ENCODE measurements at places on chromosomes 2 and 18. TPM values are rescaled to one million over a fixed set of nuclear protein-coding genes. Genes with fewer than 3 reads are reported as not detected.

The PDCD1 gene
- total RNA-seq: 0.30 TPM

The AQP4 gene
- 2.8 TPM for total RNA-seq

The PRKCE gene
- total RNA-seq: 3.8 TPM

DNA sequence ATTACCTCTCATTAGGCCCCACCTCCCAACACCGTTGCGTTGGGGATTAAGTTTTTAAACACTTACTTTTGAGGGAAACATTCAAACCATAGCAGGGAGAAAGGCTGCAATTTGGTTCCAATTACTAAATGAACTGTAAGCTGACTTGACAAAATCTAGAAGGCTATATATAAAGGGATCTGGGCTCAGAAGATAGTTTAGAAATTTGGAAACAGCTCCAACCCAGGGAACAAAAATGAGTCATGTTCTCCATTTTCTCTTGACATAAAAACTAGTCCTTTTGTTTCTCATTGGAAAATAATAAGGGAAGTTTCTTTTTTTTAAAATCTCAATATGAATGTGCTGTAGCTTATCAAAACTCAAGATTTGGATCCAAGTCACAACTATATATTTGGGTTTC is 17.5 kb downstream of the MOGAT1 start:
- no peaks in the 10 kb centered on the region for H3K27me3 ChIP-seq
- H3K4me1 ChIP-seq: no peaks in the 10 kb centered on the region

The IL37 gene
- total RNA-seq: not detected

DNA sequence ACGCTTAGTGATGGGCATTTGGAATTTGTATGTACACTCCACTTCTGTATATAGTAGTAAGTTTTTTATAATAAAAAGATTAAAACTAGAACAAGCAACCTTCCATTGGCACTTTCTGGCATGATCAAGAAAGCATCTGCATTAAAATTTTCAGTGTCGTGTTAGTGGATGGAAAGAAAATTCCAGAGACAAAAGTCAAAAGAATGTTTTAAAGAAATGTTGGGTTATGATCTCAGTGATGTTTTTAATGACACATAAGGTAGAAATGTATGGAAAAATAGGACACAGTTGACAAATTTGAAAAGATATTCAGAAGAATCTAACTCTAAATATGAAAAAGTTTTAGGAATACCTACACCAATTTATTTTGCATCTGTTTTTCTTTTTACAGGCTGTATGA is 126.1 kb upstream of the FAM117B start:
- DNase-seq: no peak
- H3K4me3 ChIP-seq: no peak overlapping the region
- peaks cover 12% of the 10 kb centered on the region for H3K36me3 ChIP-seq
- H3K4me1 ChIP-seq: no peaks in the 10 kb centered on the region
- no peak overlapping the region for H3K27ac ChIP-seq

DNA sequence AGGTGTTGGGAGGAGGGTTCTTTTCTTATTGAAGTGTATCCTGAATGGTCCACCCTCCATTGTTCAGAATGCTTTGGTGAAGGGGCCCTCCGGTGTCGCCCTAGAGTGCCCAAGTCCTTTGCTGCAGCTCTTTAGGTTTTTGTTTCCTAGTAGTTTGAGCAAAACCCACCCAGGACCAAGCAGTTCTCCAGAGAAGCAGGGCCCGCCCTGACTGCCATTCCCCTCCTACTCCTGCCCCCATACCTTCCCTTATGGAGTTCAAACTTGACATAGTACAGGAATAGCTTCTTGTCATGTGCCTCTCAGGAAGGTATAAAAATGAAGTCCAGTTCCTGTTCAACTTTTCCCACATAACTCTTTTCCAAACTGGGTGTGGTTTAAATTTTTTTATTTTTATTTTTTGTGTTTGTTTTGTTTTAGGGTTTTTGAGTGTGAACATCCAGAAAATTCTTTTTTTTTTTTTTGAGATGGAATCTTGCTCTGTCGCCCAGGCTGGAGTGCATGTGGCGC is 5.6 kb downstream of the MERTK start:
- no peak overlapping the region for H3K4me3 ChIP-seq
- H3K4me1 ChIP-seq: peaks cover 60% of the 10 kb centered on the region
- peaks cover 19% of the 10 kb centered on the region for H3K27me3 ChIP-seq
- DNase-seq: no peak
- H3K36me3 ChIP-seq: no peaks in the 10 kb centered on the region
- no peak overlapping the region for H3K27ac ChIP-seq

- peaks cover 22% of the 10 kb centered on the region for H3K36me3 ChIP-seq
- H3K4me3 ChIP-seq: no peak overlapping the region
- peaks cover 86% of the 10 kb centered on the region for H3K4me1 ChIP-seq
- peak overlapping the region; percentile 40 for H3K27ac ChIP-seq
Measured at GRCh38 chr2:60486067-60486466, 67.4 kb downstream of the BCL11A start.

DNA sequence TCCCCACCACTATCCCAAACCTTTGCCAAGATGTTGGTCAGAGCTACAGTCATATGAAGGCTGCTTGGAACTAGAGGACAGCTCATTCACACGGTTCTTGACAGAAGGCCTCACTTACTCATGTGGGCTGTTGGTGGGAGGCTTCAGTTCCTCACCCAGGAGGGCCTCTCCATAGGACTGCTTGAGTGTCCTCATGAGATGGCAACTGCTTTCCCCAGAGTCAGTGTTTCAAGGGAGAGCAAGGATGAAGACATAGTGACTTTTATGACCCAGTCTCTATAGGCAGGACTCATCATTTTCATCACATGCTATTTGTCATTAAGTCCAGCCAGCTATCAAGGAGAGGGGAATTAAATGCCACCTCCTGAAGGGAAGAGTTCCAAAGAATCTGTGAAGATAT is 33.4 kb upstream of the OLA1 start:
- no peaks in the 10 kb centered on the region for H3K27me3 ChIP-seq
- peaks cover 8% of the 10 kb centered on the region for H3K4me1 ChIP-seq
- H3K4me3 ChIP-seq: no peak overlapping the region
- no peak for DNase-seq

GRCh38 chr18:23542461-23542860 is 39.1 kb downstream of the RMC1 start:
- H3K27ac ChIP-seq: no peak overlapping the region
- H3K36me3 ChIP-seq: peaks cover 72% of the 10 kb centered on the region
- H3K4me1 ChIP-seq: no peaks in the 10 kb centered on the region
- DNase-seq: no peak

DNA sequence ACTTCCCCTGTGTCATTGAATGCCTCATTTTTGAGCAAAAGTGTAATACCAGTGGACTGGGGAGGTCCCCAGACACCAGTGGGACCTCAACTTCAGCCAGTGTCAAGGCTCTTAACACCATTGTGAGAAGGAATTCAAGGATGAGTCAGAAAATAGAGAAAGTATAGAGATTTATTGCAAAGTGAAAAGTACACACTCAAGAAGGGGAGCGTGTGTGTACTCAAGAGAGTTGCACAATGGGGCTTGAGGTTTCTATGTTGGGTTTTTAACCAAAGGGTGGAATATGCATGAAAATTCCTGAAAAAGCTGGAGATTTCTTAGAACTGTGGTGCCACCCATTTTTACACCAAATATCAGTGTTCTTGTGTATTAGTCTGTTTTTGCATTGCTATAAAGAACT is 81.9 kb downstream of the ADCYAP1 start:
- DNase-seq: no peak
- no peaks in the 10 kb centered on the region for H3K27me3 ChIP-seq
- peaks cover 17% of the 10 kb centered on the region for H3K4me1 ChIP-seq

DNA sequence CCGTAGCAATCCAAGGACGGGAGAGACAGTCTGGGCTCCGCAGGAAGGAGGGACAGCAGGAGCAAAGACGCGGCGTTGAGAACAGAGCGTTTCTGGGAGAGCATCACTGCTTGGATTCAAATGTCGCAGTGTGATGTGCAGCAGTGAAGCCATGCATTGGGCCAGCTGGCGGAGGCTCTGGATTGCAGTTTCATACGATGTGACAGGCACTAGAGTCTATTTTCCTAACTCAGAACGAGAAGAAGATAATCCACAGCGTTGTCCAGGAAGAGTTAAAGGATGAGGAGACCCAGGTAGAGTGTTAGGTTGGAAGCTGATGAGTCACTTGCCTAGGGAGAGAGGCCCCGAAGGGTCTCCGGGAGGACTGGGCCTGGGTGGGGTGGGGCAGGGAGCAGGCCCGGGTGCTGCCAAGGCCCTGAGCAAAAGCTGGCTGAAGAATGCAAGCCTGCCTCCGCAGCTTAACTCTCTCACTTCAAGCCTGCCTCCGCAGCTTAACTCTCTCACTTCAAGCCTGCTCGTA is 17.7 kb upstream of the SEMA4C start:
- H3K27ac ChIP-seq: peak overlapping the region; percentile 12
- H3K4me3 ChIP-seq: no peak overlapping the region

The RASGRP3 gene
- total RNA-seq: 0.23 TPM

The ASIC4 gene
- 0.79 TPM for total RNA-seq

GRCh38 chr18:7696780-7697179 is 129.7 kb downstream of the PTPRM start:
- H3K27me3 ChIP-seq: no peaks in the 10 kb centered on the region
- H3K4me1 ChIP-seq: no peaks in the 10 kb centered on the region
- H3K36me3 ChIP-seq: no peaks in the 10 kb centered on the region
- H3K27ac ChIP-seq: no peak overlapping the region
- no peak for DNase-seq

GRCh38 chr2:11103984-11104793 is 51.1 kb upstream of the SLC66A3 start:
- no peak overlapping the region for H3K4me3 ChIP-seq
- no peak for DNase-seq
- no peak overlapping the region for H3K27ac ChIP-seq
- H3K4me1 ChIP-seq: no peaks in the 10 kb centered on the region
- no peaks in the 10 kb centered on the region for H3K36me3 ChIP-seq
- H3K27me3 ChIP-seq: no peaks in the 10 kb centered on the region

GRCh38 chr2:224973112-224974016 is 68.9 kb downstream of the DOCK10 start:
- no peak overlapping the region for H3K4me3 ChIP-seq
- H3K36me3 ChIP-seq: no peaks in the 10 kb centered on the region
- DNase-seq: no peak
- H3K4me1 ChIP-seq: peaks cover 3% of the 10 kb centered on the region

The CFC1 gene
- not detected for total RNA-seq

DNA sequence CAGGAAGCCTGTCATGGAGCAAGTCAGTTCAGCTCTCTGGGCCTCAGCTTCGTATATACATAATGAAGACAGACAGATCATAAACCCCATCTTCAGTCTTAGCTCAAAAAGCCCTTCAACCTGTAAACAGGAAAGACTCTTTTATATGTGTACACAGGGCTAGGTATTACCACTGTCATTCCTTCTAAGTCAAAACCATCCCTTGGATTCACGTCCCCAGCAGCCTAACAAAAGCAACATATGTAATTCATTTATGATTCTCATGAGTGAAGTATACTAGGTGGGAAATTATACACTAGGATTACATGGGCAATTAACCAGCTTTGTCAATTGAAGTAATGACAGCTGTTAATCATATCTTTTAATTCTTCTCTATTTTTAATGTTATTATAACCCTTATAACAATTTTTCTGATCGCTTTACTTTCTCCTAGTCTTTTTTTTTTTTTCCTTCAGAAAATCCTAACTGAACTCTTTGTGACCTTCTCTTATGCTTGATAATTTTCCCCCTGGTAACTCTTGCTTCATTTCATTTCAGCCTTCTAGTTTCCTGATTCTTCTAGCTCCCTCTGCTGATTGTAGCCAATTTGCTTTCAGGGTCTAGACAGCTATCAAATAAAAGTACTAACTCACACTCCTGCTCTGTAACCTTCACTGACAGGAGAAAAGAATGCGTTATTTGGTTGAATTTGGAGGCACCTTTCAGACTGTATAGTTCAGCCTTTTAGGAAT is 99.7 kb downstream of the RBM43 start:
- no peak for DNase-seq
- no peaks in the 10 kb centered on the region for H3K36me3 ChIP-seq
- no peak overlapping the region for H3K27ac ChIP-seq
- peaks cover 47% of the 10 kb centered on the region for H3K4me1 ChIP-seq
- peaks cover under 1% of the 10 kb centered on the region for H3K27me3 ChIP-seq

The C2orf49 gene
- total RNA-seq: 17.2 TPM

- H3K27ac ChIP-seq: no peak overlapping the region
- DNase-seq: no peak
- peaks cover 15% of the 10 kb centered on the region for H3K27me3 ChIP-seq
- no peaks in the 10 kb centered on the region for H3K36me3 ChIP-seq
- peaks cover 46% of the 10 kb centered on the region for H3K4me1 ChIP-seq
Measured at GRCh38 chr2:60629801-60630385, 76.4 kb upstream of the BCL11A start.

The AMER3 gene
- total RNA-seq: 0.13 TPM

DNA sequence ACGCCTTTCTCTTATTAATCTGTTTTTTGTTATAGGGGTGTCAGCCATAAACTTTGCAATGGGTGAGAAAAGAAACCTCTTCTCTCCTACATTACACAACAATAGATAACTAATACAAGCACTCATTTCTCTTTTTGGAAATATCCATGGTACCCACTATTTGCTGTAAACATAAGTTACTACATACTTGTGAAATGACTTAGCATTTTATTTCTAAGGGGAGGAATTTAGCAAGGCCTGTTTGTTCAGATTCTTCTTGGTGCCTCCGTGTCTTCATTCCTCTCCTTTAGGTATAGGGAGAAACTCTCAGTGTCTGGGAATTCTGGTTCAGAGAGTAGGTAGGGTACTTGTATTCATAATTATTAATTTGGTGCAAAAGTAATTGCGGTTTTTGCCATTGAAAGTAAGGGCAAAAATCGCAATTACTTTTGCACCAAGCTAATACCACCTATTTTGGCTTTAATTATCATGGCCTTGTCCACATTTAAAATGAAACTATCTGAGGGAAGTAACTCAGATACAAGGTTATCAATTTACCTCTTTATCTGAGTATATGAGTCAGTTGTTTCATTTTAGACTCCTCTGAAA is 134.8 kb downstream of the MREG start:
- no peak overlapping the region for H3K27ac ChIP-seq
- H3K27me3 ChIP-seq: no peaks in the 10 kb centered on the region
- DNase-seq: no peak

Measured in WTC11 (cell line).